Endothelial cell of umbilical vein (primary cell): ENCODE measurements at places on chromosomes 1 and 21. TPM values are rescaled to one million over a fixed set of nuclear protein-coding genes. Genes with fewer than 3 reads are reported as not detected.

DNA sequence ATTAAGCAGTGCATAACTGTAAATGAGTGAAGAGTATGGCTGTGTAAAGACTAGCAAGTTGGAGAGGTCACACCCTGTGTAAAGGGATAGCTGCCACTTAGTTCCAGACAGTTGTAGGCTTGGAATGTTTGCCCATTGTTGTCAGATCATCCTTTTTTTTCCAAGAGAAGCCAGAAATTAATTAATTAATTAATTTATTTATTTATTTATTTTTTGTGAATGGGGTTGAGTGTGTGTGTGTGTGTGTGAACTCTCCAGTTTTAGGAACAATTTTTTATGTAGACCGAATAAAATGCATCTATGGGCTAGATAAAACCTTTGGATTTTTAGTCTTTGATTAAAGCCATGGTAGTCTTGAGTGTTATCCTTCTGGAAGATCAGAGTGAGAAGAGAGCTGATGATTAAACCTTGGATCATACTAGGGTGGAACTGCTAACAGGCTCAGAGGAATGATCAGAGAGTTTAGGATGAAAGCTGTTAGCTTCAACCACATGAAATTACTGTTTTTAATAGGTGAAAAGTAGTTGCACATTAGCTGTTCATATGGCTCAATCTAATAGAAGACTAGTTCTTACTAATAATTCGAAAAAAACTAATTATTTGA, 58.4 kb downstream of the OSBPL9 start:
- DNase-seq = no peak
- no peak overlapping the region for H3K4me3 ChIP-seq
- no peak overlapping the region for H3K27ac ChIP-seq
- H3K4me1 ChIP-seq = peaks cover 38% of the 10 kb centered on the region
- no peaks in the 10 kb centered on the region for H3K27me3 ChIP-seq
- H3K36me3 ChIP-seq = no peaks in the 10 kb centered on the region

VANGL2 gene
- total RNA-seq = not detected in 2 replicates

DNA sequence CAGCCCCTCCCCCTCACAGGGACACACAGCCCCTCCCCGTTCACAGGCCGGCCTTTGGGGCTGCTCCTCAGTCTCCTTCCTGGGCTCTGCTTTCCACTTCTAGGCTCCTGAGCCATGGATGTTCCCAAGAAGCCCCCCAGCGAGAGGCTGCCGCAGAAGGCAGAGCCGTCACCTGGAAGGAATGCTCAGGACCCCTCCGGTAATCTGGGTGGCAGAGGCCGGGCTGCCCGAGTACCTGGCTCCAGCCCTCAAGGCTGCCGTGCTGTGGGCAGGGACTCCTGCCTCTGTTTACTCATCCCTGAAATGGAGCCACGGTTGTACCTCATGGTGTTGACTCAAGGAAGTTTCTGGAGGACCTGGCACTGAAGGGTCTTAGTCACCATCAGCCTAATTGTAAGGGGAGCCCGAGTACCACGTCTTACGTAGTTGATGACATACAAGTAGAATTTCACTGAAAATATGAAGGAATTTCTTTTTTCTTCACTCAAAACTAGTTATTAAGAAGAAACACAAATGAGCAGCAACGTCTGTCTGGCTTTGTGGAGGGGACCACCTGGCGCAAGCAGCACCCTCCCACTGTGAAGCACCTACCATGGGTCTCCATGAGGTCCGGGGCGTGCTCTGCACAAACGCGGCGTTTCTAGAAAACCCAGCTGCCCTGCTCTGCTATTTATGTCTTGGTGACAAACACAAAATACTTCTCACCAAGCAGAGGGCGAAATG, 33.7 kb downstream of the PRDM15 start:
- H3K27ac ChIP-seq = no peak overlapping the region
- H3K27me3 ChIP-seq = no peaks in the 10 kb centered on the region
- no peak for DNase-seq
- no peaks in the 10 kb centered on the region for H3K4me1 ChIP-seq
- peaks cover 6% of the 10 kb centered on the region for H3K36me3 ChIP-seq

CD48 gene
- total RNA-seq = not detected in 2 replicates

TMEM82 gene
- not detected in 2 replicates for total RNA-seq

- H3K4me1 ChIP-seq = no peaks in the 10 kb centered on the region
- DNase-seq = no peak
- H3K27ac ChIP-seq = no peak overlapping the region
- H3K4me3 ChIP-seq = no peak overlapping the region
- H3K36me3 ChIP-seq = no peaks in the 10 kb centered on the region
Measured at GRCh38 chr1:164337885-164338284, 221.1 kb upstream of the PBX1 start.

DNA sequence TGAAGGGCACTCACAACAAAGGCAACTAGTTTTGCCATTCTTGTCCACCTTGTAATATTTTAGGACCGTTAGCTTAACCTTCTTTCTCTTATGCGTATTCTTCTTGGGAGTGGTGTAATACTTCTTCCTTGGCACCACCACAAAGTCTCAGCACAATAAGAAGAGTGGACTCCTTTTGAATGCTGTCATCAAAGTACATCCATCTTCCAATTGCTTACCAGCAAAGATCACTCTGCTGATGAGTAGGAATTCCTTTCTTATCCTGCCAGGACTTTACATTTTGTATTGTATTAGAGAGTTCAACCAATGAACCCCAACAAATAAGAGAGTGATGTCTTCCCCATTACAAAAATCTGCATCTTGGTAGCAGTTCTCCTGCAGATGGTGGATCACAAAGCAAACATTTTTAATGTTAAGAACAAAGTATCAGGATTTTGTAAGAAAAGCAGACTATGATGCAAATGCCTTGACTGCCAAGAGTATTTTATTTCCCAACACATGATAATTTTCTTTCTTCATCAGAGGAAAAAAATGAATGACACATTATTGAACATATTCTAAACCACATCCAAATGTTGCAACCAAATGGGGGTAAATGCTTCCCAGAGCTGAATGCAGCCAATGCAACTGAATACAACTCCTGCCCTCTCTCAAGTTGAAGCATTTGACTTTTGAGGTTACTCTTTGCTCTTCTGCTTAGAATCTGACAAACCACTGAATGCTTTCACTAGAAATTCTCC, 5.1 kb upstream of the ARNT start:
- H3K36me3 ChIP-seq = no peaks in the 10 kb centered on the region
- no peak for DNase-seq
- no peaks in the 10 kb centered on the region for H3K4me1 ChIP-seq
- peaks cover 3% of the 10 kb centered on the region for H3K27me3 ChIP-seq

DNA sequence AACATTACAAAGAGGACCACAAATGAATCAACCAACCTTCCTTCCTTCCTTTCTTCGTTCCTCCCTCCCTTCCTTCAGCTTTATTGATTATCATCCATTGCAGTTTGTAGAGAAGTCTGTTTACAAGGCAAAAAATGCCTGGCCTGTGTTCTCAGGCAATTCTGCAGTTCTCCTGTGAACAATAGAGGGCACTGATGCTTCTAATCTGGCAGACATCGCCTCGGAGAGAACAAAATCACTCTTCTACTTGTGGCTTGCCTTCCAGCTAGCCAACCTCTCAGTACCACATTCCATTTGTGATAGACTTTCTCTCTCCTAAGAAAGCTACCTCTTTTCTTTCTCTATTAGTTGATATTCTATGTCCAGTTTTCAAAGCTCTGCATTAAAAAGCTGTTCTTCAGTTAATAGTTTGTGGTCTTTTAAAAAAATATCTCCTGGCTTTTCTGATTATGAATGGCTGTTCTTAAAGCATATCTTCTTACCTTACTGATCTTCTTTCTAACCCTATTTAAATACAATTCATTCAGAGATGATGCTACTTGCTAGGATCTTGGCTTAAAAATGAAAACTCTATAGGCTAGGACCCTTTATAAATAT, 26.9 kb upstream of the ESRRG start:
- H3K27me3 ChIP-seq = no peaks in the 10 kb centered on the region
- no peak overlapping the region for H3K27ac ChIP-seq
- H3K4me1 ChIP-seq = no peaks in the 10 kb centered on the region
- peak; percentile 2 for DNase-seq
- H3K4me3 ChIP-seq = no peak overlapping the region
- no peaks in the 10 kb centered on the region for H3K36me3 ChIP-seq

OR10K1 gene
- total RNA-seq = not detected in 2 replicates

GRCh38 chr1:109482242-109482641, 1.5 kb upstream of the ATXN7L2 start:
- peaks cover 14% of the 10 kb centered on the region for H3K4me1 ChIP-seq
- no peaks in the 10 kb centered on the region for H3K36me3 ChIP-seq
- H3K4me3 ChIP-seq = no peak overlapping the region
- no peak for DNase-seq

GRCh38 chr1:51303315-51303714, 27.0 kb downstream of the TTC39A start:
- H3K36me3 ChIP-seq = no peaks in the 10 kb centered on the region
- no peak overlapping the region for H3K4me3 ChIP-seq
- H3K27me3 ChIP-seq = no peaks in the 10 kb centered on the region

DNA sequence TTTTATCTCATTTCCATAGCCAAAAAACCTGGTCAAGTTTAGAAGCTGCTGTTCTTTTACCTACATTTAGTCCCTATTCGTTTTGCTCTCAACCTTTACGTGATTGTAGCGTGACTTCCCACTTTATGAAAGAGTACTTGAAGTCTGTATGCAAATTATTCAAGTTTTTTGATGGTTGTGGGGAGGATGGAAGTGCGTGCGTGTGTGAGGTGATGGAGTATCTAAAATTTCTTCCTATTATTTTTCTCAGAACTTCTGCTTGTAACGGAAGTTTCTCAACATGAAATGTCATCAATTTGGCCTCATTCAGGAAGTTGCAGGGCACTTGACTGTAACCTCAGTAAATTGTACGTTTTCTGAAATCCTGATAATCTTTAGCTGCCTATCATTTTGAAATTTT, 64.0 kb downstream of the SAMSN1 start:
- H3K27ac ChIP-seq = no peak overlapping the region
- no peak overlapping the region for H3K4me3 ChIP-seq
- peaks cover 7% of the 10 kb centered on the region for H3K4me1 ChIP-seq
- no peak for DNase-seq
- H3K36me3 ChIP-seq = no peaks in the 10 kb centered on the region
- no peaks in the 10 kb centered on the region for H3K27me3 ChIP-seq

DNA sequence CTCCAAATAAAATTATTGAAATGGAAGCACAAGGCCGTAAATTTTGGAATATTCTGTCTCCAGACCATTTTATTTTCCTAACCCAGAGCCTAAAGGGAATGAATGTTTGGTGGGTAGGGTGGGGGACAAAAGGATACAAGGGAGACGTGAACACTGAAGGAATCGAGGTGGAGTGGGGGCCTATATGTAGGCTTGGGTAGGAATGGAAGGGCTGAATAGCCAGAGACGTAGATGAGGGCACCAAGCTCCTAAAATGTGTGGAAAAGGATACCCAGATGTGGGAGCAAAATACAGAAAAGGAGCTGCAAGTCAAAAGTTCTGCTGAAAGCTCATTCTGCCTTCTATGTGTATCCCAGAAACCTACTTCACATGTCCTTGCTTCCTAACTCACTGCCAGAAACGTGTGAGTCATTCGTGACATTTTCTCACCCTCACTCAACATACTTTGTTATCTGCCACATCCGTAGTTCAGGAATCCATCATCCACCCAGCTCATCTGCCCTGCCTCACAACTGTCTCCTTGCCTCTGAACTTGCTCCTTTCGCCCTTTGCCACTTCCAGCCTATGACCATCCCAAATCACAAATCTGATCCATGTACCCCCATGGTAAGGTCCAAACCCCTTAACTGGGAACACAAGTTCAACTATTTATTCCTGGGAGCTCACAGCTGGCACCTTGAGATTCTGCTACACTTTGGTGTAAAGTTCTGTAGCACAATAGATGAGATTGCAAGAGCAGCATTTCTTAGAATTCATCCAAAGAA, 84.1 kb upstream of the PRDX6 start:
- H3K27ac ChIP-seq = no peak overlapping the region
- H3K27me3 ChIP-seq = no peaks in the 10 kb centered on the region
- H3K36me3 ChIP-seq = no peaks in the 10 kb centered on the region

DNA sequence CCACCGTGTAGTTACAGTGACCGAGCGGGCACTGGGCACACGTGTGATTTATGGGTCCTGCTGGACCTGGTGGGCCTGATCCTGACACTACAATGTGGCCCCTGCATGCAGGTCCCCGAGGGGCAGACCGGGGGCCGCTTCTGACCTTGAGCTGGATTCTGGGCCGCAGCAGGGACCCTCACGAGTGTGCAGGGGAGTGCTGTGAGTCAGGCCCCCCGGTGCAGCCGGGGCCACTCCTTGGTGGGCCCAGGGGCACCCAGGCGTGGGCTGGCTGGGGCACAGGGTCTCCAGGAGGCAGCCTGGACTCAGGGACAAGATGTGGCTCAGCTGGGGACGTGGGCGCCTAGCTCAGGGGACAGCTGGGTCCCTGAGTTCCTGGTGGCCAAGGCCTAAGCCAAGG, 77.5 kb upstream of the TTC34 start:
- no peak for DNase-seq
- no peaks in the 10 kb centered on the region for H3K36me3 ChIP-seq
- no peaks in the 10 kb centered on the region for H3K27me3 ChIP-seq

- DNase-seq = peak; percentile 57
- peak within 1 kb of the TSS; percentile 18 for H3K27ac ChIP-seq
- no peaks in the 10 kb centered on the region for H3K36me3 ChIP-seq
- H3K27me3 ChIP-seq = no peaks in the 10 kb centered on the region
Measured at GRCh38 chr1:201982623-201983379, at the start of gene RNPEP. RNPEP (plus strand) TSS chr1:201982648; CDS start chr1:201982667, 19 bp downstream.

- H3K4me3 ChIP-seq = no peak overlapping the region
- no peak for DNase-seq
- H3K27me3 ChIP-seq = no peaks in the 10 kb centered on the region
- H3K36me3 ChIP-seq = no peaks in the 10 kb centered on the region
- H3K27ac ChIP-seq = no peak overlapping the region
- H3K4me1 ChIP-seq = no peaks in the 10 kb centered on the region
Measured at GRCh38 chr1:38527373-38527966, 332.1 kb downstream of the RRAGC start.

BATF3 gene
- total RNA-seq = 0.25 and 1.9 TPM in 2 replicates

- no peaks in the 10 kb centered on the region for H3K27me3 ChIP-seq
- H3K36me3 ChIP-seq = no peaks in the 10 kb centered on the region
- peaks cover 25% of the 10 kb centered on the region for H3K4me1 ChIP-seq
- no peak for DNase-seq
- no peak overlapping the region for H3K4me3 ChIP-seq
Measured at GRCh38 chr1:192266645-192267044, 50.1 kb upstream of the RGS21 start.

DNA sequence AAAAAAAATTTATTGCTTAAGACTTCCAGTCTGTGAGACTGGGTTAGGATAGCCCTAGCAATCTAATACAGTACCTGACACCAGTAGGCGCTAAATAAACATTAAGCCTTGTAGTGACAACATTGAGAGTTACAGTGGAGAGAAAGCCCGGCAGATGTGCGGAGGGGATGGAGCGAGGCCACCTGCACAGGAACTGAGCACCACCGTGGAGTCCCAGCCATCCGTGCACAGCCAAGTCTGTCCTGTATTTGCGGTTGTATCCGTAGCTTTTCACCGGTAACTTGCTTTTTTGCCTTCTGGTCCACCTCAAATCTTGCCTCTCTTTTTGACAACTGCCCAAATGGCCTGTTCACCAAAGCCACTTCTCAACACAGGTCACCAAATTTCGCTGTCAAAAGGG, 260.1 kb downstream of the GPATCH2 start:
- H3K27ac ChIP-seq = no peak overlapping the region

SETDB1 gene
- 42.0 and 49.2 TPM in 2 replicates for total RNA-seq

- H3K4me3 ChIP-seq = no peak overlapping the region
- H3K4me1 ChIP-seq = peaks cover 10% of the 10 kb centered on the region
- H3K27me3 ChIP-seq = no peaks in the 10 kb centered on the region
- no peaks in the 10 kb centered on the region for H3K36me3 ChIP-seq
- H3K27ac ChIP-seq = no peak overlapping the region
Measured at GRCh38 chr21:42298237-42298636, 17.0 kb downstream of the TFF3 start.

SHISA4 gene
- total RNA-seq = 21.2 and 25.6 TPM in 2 replicates
